ENCODE measurements at places on chromosomes 12 and 14.

- peak; percentile 89 for DNase-seq
Observed at GRCh38 chr12:164207-164606, 49.8 kb downstream of the SLC6A12 start.

DNA sequence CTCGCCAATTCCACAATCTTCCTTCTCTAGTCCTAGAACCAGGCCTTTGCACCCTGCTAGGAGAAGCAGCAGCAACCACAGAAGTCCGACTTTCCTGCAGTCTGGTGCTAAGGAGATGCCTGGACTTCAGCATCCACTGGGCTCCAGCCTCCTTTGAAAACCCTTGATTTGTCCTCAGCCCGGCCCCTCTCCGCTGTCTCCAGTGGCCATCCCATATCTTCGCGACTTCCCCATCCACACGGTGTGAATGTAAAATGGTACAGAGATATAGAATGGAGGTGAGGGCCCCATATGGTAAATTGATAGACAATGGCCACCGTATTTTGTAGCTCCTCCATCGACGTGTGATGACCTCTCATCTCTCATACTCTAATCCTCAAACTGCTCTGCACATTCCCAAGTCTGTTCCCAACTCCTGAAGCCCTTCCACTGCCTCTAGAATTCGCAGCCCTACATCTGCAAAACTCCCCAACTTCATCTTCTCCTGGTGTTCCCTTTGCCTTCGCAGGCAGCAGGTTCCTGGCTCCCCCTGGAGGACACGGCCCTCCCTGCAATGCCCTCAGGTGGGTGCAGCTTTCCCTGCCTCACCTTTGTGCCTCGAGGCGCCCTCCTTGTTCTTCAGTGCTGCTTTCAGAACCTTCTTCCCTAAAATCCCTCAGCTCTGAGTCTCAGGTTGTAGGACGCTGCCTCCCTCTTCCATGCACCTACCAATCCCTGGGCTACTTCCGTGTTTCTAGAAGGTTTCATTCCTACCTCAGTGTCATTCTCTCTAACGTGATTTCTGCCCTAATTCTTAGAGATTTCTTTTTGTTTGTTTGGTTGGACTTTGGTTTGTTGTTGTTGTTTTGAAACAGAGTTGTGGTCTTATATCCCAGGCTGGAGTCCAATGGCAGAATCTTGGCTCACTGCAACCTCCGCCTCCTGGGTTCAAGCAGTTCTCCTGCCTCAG, 36.7 kb downstream of the TMBIM6 start:
- peak; percentile 70 for DNase-seq

- DNase-seq, result peak; percentile 8
Observed at GRCh38 chr12:29710104-29710503, 73.6 kb downstream of the TMTC1 start.

DNA sequence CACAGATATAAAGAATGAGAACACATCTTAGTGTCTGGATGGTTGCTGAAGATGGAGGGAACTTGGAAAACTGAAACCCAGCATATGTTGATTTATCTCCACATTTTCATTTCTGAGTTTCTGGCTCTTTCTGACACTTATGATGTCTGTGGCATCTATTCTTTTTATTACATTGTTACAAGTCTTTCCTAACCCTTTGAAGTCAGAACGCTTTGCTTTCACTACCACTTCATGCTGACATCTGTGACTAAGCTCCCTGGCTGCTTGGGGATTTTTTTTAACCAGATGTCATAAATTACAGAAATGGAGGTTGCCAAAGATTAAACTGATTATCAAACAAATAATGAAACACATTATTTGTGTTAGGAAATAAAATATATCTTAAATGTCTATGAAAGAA, 188.7 kb downstream of the KITLG start:
- no peak for DNase-seq

DNA sequence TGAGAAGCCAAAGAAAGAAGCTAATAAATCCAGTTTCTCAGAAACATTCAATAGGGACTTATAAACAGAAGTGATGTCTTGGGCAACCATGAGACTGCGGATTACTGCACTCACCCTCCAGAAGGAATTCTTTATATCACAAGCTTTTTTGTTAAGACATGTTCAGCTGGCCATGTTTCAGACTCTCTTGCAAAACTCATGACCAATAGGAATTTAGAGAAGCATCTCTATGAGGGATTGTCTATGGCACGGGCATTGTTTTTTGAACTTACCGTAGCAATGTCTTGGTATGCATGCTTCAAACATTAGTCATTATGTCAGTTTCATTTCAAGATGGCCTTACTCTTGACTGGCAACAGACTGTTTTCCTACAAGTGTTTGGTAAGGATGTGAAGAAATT, 15.5 kb upstream of the ZNF268 start:
- no peak for DNase-seq

GRCh38 chr14:90397425-90398314, 841 bp downstream of the CALM1 start:
- DNase-seq, result peak; percentile 49

DNA sequence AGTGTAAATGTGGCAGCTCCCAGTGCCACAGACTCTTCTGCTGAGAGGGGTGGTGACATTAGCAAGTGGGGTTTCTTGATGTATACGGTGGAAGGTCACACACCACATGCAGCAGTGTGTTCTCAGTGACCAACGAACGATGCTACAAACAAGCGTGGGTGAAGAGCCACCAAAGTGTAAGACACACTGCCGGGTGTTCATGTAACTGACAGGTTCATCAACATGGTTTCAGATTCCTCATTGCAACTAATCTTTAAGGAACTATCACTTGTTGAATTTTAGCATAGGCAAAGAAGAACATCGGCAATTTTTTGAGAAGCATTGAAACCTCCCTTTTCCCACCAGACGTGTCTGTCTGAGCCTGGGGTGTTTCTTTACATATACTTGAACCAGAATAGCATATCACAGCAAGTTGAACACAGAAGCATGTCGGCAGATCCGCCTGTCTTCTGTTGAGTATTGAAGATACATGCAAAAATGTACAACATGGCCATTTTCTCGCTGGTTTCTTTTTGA, 58.8 kb downstream of the PPP2R5C start:
- DNase-seq, result no peak

DNA sequence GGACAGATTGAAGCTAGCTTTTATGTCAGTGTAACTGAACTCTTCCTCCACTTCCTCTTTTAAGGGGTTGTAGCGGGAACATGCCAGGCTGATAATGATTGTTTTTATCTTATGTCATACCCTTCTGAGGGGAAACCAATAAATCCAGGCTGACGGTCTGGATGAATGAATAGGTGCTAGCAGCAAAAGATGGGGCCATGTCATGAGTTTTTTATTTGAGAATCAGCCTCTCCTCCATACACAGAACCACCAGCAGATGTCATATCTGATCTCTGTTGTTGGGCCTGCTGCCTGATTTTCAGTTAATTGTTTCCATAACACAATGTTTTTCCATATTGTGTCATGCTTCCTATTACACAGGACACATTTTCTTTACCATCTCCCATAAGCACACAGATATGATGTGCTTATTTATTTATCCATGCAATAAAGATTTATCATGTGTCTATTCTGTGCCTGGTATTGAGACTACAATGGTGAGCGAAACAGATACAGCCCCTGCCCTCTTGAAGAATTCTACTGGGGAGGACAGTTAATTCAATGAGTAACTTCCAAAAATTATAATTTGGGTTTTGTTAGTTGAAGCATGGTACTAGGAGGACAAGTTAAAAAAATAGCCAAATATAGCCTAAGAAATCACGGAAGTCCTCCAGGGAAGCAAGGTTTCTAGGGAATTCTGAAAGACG, 33.6 kb upstream of the CRY1 start:
- no peak for DNase-seq

DNA sequence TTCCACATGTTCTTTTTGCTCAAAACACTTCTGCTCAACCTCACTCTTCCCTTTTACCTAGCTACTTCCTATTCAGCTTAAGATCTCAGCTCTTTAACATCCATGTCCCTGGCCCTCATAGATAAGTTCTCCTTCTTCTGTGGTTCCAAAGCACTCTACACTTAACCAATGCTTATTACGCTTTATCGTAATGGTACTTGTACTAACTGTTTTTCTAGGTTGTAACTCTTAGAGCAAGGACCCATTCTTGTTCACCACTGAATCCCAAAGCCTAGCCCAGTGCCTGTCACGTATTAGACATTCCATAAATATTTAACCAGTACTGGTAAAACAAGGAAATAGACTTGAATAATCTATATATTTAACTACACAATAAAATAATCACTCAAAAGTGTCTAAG, 5.3 kb downstream of the SLC41A2 start:
- DNase-seq, result peak; percentile 88

DNA sequence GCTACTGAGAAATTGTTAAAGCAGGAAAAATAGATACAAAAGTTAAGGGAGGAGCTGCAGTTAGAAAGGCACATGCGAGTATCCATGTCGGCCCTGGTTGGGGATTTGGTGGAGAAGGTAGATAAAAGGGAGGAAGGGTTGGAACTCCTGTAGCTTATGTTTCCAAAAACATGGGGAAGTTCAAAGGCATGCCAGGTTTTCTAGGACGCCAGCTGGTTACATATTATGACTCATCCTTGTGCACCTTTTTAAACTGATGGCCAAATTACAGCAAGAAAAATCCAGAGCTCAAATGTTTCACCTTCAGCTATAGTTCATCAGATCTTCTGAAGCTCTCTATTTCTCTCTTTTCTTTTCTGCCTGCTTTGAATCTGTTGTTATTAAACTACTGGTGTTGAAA, 13.2 kb upstream of the MAP4K5 start:
- DNase-seq, result no peak

DNA sequence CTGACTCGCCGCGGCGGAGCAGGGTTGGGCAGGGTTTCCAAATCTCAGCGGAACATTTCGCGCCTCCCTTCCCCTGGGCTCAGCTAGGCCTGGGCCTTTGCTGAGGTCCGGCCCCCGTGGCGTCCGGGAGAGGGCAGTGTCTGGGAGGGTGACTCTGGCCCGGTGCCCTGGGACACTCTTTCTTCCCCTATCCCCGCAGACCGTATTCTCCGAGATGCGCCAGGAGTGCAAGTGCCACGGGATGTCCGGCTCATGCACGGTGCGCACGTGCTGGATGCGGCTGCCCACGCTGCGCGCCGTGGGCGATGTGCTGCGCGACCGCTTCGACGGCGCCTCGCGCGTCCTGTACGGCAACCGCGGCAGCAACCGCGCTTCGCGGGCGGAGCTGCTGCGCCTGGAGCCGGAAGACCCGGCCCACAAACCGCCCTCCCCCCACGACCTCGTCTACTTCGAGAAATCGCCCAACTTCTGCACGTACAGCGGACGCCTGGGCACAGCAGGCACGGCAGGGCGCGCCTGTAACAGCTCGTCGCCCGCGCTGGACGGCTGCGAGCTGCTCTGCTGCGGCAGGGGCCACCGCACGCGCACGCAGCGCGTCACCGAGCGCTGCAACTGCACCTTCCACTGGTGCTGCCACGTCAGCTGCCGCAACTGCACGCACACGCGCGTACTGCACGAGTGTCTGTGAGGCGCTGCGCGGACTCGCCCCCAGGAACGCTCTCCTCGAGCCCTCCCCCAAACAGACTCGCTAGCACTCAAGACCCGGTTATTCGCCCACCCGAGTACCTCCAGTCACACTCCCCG, 3.0 kb downstream of the WNT1 start:
- DNase-seq, result peak; percentile 53

GRCh38 chr12:68866950-68867349, 59.0 kb downstream of the MDM2 start:
- DNase-seq, result no peak

- no peak for DNase-seq
Observed at GRCh38 chr14:103748534-103748857, 32.9 kb downstream of the ZFYVE21 start.

DNA sequence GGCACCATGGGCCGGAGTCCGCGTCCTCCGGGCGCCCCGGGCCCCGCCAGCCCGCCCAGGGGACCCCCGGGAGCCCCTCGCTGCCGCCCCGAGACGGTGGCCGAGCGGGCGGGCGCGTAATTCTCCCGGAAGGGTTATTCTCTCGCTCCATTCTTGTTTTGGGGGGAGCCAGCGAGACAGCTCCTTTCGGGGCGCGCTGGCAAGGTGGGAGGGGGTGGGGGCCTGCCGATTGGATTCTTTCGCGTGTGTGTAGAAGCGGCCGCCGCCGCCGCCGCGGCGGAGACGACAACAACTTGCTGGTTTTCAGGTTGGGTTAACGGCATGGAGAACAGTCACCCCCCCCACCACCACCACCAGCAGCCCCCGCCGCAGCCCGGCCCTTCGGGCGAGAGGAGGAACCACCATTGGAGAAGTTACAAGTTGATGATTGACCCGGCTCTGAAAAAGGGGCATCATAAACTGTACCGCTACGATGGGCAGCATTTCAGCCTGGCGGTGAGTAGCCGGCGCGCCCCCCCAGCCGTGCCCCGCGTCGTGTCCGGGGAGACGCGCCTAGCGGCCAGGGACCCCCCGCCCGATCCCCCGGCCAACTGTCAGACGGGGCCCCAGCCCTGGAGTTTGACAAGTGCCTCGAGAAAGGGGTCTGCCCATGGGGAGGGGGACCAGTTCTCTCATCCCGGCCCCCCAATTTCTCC, 755 bp downstream of the SETD1B start:
- peak; percentile 79 for DNase-seq

DNA sequence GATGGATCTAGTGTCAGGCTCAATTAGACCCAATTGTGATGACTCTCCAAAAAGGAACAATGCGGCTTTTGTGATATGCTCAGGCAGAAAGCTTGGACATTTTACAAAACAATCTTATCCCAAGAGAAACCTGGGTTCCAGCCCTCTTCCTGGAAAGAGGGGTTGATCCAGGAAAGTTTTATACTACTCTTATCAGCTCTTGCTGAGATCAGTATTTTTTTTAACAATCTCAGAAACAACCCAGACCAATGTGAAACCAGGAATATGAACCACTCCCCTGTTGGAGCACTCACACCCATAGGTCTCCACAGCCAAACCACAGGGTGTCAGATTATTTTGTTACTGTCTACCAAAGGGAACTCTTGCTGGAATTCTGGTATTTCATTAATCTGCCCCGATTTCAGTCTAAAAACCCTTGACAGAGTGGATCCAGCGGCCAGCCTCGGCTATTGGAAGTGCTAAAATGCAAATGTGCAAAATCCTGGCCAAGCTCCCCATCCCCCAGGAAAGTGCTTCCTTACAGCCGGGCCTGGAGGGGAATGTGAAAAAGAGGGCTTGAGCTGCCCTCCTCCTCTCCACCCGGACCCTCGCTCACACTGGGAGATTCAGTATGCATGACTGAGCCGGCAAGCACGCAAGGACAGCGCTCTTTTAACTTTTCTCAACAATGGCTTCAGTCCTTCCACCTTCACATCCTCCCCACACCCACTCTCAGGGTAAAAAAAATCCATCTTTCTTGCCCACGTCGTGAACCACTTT, 4.0 kb downstream of the FBXL14 start:
- DNase-seq, result peak; percentile 13

DNA sequence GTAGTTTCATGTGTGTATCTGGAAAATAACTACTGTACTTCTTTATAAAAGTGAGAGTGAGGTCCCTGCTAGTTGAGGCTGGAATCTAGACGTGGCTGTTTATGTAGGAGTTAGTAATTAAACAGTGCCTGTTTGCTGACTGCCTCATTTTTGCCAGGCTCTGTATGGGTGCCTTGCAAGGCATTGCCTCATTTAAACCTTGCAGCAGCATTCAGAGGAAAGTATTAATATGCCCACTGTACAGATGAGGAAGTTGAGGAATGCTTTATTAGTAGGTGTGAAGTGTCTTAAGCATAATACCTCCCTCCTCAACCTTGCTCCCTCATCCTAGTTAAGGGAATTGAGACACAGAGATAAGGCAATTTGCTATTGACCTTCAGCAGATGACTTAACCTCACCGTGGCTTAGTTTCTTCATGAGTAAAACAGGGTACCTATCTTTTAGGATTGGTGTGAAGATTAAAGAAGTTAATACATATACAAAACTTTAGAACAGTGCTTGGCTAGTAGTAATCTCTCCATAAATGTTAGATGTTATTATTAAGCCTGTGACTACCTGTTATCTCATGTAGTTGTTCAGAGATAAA, 28.7 kb downstream of the PPM1A start:
- DNase-seq, result peak; percentile 2

Measured in small intestine (tissue), 16 donors.